ENCODE measurements at places on chromosomes 7 and 10. TPM values are rescaled to one million over a fixed set of nuclear protein-coding genes. Genes with fewer than 3 reads are reported as not detected.

The PRKAR1B gene
- total RNA-seq, result 10.3 TPM

The PAPOLB gene
- not detected for total RNA-seq

The HOXA3 gene
- total RNA-seq, result 2.9 TPM

The SLC13A4 gene
- 0.59 TPM for total RNA-seq

The HOXA4 gene
- 3.1 TPM for total RNA-seq

The GPR146 gene
- 0.15 TPM for total RNA-seq

Data from bronchus fibroblast of lung (primary cell).